Left forelimb (tissue), 1 donor: ENCODE measurements at places on chromosomes 11 and 22.

GRCh38 chr11:73334384-73335203 is 26.5 kb downstream of the ARHGEF17 start:
- DNase-seq = no peak

DNA sequence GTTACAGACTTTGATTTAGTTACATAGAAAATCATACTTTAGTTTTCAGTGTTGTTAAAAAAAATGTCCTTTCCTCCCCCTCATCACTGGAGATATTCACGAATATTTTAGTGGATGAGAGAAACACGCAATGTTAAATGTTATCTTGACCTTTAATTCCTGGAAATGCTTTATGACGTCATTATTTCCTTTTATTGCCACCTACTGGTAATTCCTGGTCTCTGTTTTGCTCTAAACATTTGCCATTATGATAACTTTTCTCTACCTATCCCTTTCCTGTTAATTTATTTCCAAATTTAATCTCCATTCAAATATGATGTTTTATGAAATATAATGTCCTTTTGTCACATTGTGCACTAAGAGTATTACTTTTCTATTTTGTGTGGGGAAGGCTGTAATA is 770.6 kb downstream of the FAM181B start:
- no peak for DNase-seq

- no peak for DNase-seq
Observed at GRCh38 chr11:79388201-79388600, 52.6 kb downstream of the TENM4 start.

- no peak for DNase-seq
Observed at GRCh38 chr22:42891696-42892095, 34.6 kb upstream of the ARFGAP3 start.

DNA sequence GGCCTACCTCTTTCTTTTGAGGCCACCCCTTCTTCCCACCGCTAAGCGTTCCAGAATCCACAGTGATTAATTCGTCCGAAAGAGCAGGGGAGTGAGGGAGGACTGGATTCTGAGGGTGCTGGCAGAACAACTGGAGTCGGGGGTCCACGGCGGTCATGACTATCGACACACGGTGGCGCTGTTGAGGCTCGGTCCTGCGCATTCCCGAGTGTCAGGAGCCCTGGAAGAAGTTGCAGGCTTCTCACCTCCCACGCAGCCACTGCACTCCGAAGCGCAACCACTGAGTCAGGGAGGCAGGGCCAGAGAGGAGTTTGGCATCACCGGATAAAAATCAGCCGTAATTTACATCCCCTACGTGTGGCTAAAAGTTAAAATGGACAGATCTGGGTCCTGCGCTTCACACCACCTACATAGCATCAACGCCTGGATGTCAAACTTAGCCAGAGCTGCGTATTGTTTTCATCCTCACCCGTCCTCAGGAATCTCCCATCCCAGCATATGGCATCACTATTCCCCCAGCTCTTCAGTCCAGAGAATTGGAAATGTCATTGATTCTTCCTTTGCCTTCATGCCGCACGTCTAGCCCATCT is 10.7 kb upstream of the CTSF start:
- peak; percentile 80 for DNase-seq

- no peak for DNase-seq
Observed at GRCh38 chr11:45385844-45386243, 99.7 kb upstream of the SYT13 start.

DNA sequence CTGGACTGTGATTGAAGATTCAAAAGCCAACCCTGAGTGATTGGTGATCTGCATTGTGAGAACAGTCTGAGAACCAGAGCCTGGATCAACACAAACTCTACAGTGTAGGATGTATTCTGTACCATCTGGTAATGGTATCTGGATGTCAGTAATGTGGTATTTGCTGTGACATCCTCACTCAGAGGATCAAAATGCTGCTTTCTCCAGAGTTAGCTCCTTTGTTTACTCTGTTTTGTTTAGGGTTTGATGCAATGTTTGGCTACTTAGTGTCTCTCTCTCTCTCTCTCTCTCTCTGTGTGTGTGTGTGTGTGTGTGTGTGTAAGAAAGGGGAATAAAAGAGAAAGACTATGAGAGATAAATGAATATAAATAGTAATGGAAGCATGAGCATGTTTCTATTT is 24.3 kb downstream of the CASP4 start:
- no peak for DNase-seq

DNA sequence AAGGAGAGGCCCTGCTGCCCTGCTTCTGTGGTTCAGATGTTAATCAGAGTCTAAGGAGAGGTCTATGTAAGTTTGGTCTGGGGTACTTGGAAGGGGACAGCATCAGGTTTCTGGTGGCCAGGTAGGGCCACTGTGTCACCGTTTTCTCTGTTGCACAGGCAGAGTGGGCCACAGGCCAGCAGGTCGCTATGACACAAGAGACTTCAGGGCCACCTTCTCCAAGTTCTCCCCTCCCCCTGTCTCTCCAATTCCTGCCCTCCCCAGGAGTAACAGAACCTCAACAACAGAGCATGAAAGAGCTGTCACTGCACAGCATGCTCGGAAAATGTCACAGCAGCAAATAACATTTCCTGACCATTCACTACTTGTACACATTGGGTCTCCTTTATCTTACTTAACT is 58.6 kb downstream of the MPPED2 start:
- DNase-seq = no peak

DNA sequence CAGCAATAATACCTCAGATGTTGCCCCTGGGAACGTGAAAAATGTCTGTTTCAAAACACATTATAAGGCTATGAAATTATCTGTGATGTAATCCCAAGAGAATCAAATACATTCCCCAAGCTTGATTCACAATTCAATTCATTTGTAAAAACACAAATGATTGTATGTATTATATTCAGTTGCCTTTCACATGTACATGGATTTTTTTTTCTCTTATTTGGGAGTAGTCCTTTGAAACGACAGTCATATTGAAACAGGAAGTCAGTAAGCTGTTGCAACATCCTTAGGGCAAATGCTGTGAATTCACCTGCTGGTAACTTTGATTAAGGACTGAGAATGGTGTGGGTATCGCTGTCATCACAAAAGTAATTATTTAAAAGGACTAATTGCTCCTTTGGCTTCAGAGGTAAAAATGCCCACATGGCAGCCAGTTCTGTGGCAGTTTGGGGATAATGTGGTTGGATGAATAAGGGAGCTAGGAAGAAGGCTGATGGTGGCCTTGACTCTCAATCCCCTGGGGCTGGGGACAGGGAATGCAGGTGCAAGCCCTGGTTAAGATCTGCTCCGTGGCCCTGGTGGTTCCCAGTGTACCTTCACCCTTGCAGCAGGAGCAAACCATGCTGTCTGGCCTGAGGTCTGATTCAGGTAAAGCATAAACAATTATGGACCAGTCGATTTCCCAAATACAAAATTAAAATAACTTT is 13.2 kb downstream of the EHF start:
- DNase-seq = no peak
